ENCODE measurements at places on chromosomes 5 and 9. TPM values are rescaled to one million over a fixed set of nuclear protein-coding genes. Genes with fewer than 3 reads are reported as not detected.

GRCh38 chr9:78971540-78971939, 600.2 kb upstream of the TLE4 start:
- no peak for DNase-seq

Gene SLC6A3
- total RNA-seq = not detected

DNA sequence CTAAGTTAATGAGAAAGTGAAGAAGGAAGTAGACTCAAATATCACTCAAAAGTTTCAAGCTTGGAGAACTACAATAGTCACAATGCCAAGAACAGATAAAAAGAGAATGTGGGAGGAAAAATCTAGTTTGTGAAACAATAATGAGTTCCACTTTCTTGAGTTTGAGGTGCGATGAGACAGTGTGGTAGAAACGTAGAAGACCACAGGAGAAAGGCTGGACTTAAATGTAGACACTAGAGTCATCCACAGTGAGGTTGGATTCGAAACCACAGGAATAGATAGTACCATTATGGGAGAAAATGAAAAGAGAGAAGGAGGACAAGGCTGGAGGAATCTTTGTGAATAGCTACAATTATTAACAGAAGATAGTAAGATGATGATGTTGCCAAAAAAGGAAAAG, 141.1 kb upstream of the LRRTM2 start:
- DNase-seq = no peak

GRCh38 chr5:146878476-146879172, at the start of gene PPP2R2B:
PPP2R2B (minus strand) TSS chr5:146878757.
- peak; percentile 90 for DNase-seq

DNA sequence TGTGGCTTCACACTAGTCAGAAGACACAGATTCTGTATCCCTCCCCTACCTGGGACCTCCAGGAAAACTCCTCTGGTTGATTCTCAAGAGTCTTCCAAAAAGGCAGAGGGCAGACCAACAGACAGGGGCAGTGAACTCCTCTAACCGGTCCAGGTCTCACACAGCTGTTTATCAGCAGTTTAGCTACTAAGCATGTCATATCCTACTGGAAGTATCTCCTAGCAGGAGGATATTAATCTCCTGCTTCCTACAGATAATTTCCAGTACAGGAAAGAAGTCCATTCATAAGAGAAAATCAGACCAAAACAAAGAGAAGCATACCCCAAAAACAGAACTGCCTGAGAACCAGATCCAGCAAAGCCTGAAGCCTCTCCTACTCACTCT, 64.3 kb downstream of the DTWD2 start:
- DNase-seq = no peak

Gene PDE6A
- 0.12 TPM for total RNA-seq

DNA sequence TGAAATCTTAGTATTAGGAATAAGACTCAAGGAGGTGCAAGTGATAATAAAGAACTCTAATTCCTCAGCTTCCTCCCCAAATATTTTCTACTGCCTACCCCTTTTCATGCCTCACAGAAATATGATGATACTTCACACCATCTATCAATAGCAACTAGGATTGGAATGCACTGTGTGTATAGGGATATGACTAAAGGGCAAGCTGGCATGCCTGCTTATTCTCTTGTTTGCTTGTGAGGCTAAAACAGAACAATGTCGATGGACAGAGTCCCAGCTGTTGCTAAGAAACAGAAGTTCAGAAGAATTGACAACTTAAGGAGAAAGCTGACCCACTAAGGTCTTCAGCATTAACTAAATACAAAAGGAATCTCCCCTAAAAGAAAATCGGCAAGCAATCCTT, 9.7 kb upstream of the CHD1 start:
- no peak for DNase-seq

DNA sequence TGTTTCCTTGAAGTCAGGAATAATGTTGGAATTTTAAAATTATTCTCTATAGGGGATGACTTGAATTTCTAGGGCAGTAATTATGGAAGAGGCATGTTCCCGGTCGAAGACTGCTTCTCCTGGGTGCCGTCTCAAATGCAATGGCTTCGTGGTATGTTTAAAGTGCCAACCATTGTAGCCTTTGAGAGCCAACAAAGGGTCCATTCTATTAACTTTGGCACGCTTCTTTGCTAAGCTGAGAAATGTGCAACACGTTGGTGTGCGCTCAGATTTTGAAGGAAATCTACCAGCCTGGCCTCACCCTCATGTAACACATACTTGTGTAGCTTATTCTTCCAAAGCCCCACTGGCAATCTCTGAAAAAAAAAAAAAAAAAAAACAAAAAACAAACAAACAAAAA, 221.2 kb upstream of the ANKH start:
- DNase-seq = no peak

Gene ACTBL2
- total RNA-seq = 0.10 TPM

Gene FGFR4
- 1.9 TPM for total RNA-seq

DNA sequence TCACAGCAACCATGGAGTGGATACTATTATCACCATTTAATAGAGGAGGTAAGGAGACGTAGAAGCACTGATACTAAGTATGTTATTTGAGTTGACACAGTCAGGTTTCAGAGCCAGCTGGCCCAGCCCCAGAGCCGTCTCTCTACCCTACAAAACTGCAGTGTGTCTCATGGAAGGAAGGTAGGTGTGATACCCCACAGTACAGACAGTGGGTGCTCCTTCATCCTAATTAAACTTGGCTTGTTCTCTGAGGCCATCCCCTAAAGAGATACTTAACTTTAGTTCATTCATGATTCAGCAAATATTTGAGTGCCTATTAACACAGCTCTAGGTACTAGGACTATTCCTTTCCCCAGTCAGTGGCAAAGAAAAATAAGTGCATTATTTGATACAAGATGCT, 22.6 kb downstream of the PIP5K1B start:
- no peak for DNase-seq

DNA sequence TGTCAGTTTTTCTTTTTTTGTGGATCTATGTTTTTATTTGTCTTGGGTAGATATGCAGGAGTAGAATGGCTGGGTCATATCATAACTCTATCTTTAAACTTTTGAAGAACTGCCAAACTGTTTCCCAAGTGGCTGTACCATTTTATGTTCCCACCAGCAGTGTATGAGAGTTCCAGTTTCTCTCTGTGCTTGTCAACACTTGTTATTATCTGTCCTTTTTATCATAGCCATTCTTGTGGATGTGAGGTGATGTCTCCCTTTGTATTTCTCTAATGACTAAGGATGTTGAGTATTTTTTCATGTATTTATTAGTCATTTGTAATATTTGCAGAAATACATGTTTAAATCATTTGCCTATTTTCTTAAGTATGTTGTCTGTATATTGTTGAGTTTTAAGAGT, 17.4 kb upstream of the FAT2 start:
- DNase-seq = no peak

DNA sequence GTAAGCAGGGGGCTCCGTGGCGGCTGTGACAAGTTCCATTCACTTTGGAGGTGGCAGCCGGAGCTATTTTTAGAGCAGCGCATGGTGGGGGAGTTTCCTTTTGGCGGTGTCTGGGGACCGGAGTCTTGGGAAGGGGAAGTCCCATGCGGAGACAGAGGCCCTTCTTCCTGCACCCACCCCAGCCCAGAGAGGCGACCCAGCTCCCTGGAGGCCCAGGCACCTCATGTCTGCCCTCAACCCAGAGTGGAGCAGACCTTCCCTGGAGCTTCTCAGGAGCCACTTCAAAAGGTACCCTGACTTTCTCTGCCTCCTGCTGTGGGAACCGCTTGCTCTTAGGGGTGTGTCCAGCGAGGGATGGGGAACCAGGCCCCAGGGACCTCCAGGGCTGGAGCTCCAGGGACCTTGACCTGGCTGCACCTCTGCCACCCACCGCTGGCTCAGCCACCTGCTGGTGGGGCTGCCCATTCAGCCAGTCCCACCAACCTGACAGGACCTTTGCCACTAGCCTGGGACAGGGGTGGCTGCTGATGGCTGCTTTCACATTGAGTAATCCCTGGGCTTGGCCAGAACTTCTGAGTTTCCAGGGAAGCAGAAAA, 34.1 kb downstream of the NEK6 start:
- no peak for DNase-seq

DNA sequence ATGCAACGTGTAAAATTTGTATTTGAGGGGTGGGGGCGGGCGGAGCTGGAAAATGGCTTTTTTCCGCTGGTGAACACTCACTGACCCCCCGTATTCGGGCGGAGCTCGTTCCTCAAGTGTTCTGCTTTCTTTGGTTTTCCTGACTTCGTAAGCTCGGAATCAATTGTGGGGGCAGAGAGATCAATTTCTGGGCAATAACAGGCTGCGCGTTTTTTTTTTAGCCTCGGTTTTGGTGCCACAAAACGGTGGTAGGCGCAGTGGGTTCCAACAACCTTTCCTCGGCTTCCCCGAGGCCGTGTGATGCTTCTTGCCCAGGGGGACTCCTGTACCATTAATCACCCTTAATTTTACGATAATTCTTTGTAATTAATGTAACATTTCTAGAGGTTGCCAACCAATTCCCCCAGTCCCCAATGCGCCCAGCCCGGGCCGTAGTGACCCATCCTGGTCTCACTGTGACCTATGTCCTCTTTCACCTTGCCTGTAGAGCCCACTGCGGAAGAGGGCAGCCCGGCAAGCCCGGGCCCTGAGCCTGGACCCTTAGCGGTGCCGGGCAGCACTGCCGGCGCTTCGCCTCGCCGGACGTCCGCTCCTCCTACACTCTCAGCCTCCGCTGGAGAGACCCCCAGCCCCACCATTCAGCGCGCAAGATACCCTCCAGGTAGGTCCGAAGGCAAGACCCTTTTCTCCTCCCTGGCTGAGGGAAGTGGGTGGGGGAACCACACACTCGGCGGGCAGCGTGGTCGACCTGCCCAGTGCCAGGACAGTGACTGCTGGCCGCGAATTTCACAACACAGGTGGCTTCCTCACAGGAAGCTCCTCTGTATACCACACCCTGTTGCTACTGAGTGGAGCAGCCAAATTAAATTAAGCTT, 3.7 kb downstream of the NR4A3 start:
- DNase-seq = no peak

DNA sequence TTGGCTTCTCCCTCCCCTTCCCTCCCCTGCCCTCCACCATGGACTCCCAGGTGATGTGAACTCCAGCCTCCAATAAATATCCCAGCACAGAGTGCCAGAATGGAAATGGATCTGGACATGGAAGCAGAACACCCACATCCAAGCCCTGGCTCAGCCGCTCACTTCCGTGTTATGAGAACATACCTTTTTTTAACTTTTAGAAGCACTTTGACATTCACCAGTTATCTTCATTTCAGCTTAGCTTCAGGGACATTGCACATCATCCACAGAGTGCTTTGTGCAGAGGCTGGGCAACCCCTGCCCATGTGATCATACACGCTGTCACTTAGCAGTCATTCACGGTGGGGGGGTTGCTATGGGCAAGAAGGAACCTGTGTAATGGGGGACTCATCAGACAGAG, 9.1 kb downstream of the AFAP1L1 start:
- DNase-seq = no peak

DNA sequence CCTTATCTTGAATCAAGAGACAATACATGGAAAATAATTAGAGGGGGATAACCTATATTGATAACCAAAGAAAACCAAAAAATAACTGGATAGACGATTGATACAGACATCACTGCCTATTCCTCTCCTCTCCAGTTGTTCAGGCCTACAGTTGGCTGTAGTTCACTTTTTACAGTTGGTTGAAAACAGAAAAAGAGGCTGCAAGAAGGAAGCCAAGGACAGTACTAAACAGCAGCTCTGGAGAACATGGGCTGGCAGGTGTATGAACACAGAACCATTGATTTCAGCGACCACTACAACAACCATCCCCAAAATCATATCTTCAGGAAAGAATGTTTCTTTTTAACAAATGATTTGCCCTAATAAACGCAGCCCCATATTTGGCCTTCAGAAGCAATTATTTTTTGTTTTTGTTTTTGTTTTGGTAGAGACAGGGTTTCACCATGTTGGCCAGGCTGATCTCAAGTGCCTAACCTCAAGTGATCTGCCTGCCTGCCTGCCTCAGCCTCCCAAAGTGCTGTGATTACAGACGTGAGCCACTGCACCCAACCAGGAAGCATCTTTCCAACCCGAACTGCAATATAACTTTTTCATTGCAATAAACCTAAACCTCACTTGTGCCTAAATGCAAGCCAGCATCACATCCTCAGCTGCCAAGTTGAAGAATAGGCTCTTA, 64.3 kb downstream of the MLLT3 start:
- DNase-seq = no peak

- no peak for DNase-seq
Measured at GRCh38 chr5:153987301-153987700, 51.4 kb downstream of the FAM114A2 start.

Gene IFNA21
- not detected for total RNA-seq

Gene INSL4
- total RNA-seq = not detected

DNA sequence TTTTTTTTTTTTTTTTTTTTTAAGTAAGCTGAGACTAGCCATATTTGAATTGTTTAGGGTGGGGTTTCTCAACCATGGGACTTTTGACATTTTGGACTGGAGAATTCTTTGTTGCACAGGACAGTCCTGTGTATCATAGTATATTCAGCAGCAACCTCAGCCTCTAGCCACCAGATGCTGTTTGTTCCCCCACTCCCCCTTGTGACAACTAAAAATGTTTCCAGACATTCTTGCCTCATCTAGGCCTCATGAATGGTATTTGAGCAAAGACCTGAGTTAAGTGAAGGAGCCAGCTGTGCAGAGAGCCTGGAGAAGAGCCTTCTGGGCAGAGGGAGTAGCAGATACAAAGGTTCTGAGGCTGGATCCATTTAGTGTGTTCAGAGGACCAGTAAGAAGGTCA, 155.9 kb downstream of the SGCD start:
- DNase-seq = no peak

DNA sequence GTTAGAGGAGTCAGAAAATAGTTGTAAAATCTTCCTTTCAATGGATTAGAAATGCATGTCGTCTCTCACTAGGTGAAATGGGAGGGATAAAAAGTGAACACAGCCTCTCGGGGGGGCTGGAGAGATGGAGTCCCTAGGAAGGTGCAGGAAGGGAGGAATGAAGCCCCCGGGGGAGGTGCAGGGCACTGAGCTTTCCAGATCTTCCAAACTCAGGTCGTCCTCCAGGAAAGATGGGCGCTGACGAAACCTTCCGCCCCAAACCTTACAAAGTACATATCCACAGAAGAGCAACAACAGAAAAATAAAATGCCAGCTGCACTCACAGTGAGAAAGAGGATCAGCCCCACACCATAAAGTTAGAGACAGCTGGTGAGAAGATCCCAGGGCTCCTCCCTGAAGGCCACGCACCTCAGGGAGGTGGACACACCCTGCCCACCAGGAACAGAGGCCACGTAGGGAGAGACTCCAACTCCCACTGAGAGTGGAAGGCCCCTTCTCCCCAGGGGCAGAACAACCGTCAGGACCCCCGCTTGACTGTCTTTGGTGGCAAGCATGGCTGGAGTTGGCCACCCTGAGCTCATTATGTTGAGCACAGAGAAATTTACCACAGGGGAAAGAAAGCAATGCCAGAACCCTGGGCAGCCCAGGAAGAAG, 174.3 kb downstream of the AUH start:
- no peak for DNase-seq

Gene SVEP1
- total RNA-seq = 2.0 TPM

Gene IRF1
- 17.8 TPM for total RNA-seq

GRCh38 chr9:14306672-14307660, 7.0 kb downstream of the NFIB start:
- no peak for DNase-seq
